ENCODE measurements at places on chromosomes 4 and X. TPM values are rescaled to one million over a fixed set of nuclear protein-coding genes. Genes with fewer than 3 reads are reported as not detected.

The NAT8L gene
- 14.7 TPM for total RNA-seq

The PCDH18 gene
- 60.7 TPM for total RNA-seq

The ZNF81 gene
- total RNA-seq, result 11.0 TPM

The OTUD6A gene
- total RNA-seq, result 0.18 TPM

The CYTL1 gene
- 1.7 TPM for total RNA-seq

The PDE6B gene
- total RNA-seq, result 10.2 TPM

The CSAG3 gene
- not detected for total RNA-seq

The STK32B gene
- total RNA-seq, result 1.0 TPM

The SH2D1A gene
- not detected for total RNA-seq

The NDNF gene
- total RNA-seq, result 0.17 TPM

The ITM2A gene
- total RNA-seq, result 27.1 TPM

The IDUA gene
- total RNA-seq, result 14.5 TPM

The TBC1D8B gene
- 2.6 TPM for total RNA-seq

The AP1S2 gene
- 362 TPM for total RNA-seq

The EVC2 gene
- 7.1 TPM for total RNA-seq

The BTC gene
- total RNA-seq, result 0.07 TPM

The DYNLT3 gene
- total RNA-seq, result 5.7 TPM

The CWH43 gene
- total RNA-seq, result not detected

The NSUN7 gene
- total RNA-seq, result 15.9 TPM

The UNC5C gene
- not detected for total RNA-seq

The CLCN3 gene
- total RNA-seq, result 25.7 TPM

Data from H9 (cell line).